LoVo (cell line): ENCODE measurements at places on chromosomes 4 and X.
A peak's percentile ranks its signal among the peaks of the same experiment; 100 is the strongest.

DNA sequence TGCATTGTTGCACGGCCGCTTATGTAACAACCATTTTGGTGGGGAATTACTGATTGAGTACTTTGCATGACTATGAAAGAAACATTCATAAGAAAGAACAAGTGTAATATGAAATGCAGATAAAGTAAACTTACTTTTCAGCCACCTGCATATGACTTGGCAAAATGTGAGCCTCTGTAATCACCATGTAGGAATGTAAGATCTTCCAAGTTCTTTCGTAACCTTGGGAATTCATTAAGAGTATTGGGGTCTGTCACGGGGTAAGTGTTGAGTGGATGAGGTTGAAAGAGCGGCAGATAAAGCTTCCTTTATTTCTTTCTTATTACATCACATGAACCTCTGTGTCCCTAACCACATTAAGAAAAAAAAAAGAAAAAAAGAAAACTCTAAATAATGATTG lies 348.5 kb upstream of the NR3C2 start:
- no peak for DNase-seq

- no peak for DNase-seq
Observed at GRCh38 chrX:101958139-101958538, 26.3 kb upstream of the ZMAT1 start.

GRCh38 chr4:173446416-173446815 lies 47.5 kb upstream of the SCRG1 start:
- DNase-seq: no peak

DNA sequence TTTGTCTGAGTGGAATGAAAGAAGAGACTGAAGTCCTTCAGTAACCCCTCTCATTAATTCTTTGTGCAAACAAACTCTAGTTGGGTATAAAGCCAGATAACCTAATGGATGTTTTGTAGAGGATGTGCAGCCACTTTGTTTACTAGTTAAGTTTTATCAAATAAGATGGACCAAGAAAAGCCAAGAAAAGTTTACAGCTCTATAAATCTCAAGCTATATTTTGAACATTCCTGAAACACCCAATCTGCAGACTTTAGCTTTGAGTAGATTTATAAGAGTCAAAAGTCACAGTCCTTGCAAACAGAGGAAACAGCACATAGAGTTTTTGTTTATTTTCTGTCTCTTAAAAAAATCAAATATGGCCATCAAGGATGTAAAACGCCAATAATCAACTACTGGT lies 452.9 kb downstream of the SPRY1 start:
- DNase-seq: no peak

GRCh38 chr4:123972031-123972430 lies 575.4 kb downstream of the SPRY1 start:
- no peak for DNase-seq

- no peak for DNase-seq
Observed at GRCh38 chr4:66297703-66298102, 627.4 kb upstream of the EPHA5 start.

- peak; percentile 65 for DNase-seq
Observed at GRCh38 chr4:142095886-142096605, 459.7 kb downstream of the IL15 start.

- no peak for DNase-seq
Observed at GRCh38 chr4:15144249-15144966, 142.1 kb downstream of the CPEB2 start.

DNA sequence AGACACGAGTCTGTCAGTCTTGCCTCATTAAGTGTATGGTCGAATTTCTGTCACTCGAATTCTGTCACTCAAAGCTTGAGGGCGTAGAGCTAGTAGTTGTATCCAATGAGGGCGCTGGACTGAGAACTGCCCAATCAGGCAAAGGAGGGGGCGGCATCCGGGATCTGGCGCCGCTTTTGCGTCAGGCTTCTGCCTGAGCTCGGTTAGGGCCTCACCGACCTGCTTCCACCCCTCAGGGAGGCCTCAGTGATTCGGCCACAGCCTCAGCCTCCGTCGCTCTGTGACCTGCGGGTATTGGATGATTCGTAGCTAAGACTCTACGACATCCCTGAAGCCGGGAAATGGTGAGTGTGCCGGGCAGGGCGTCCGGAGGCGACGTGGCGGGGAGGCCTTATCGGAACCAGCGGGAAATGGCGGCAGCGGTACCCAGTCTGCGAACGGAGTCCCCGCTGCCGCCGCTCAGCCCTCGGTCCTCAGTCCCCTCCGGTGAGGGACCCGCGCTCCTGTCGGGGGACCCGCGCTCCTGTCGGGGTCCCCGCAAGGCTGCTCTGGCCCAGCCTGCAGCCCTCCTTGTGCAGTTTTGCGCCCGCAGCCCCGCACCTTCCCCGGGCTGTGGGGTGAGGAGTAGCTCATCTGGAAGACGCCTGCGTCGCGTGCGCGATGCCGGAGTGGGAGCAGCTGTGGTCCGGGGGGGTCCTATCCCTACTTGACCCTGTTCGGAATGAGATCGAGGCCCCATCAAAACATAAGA lies 88.3 kb downstream of the ZNF718 start:
- DNase-seq: no peak

GRCh38 chr4:5618051-5618960 lies 90.1 kb downstream of the EVC2 start:
- DNase-seq: no peak

GRCh38 chr4:184808713-184809050 lies 17.1 kb downstream of the ACSL1 start:
- DNase-seq: no peak
